NCI-H187 (cell line): ENCODE measurements at places on chromosomes 4 and X.

GRCh38 chr4:86841309-86841708 is 7.9 kb downstream of the SLC10A6 start:
- DNase-seq = no peak

DNA sequence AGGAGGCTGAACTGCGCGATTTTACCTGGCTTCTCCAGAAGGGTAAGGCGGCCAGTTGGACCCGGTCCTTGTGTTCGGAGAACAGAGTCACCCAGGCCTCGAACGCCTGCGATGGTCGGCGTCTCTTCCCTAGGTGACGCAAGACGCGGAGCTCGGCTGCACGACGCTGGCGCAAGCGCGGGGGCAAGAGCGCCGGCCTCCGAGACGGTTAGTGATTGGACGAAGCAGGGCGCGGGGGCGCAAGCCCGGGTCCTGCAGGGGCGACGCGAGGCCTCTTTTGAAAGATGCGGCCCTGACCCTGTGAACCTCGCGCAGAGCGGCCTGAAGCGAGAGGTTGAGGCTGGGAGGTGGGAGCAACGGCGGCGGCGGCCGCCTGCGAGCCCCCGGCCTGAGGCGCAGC is 428 bp downstream of the ADAD1 start:
- no peak for DNase-seq

DNA sequence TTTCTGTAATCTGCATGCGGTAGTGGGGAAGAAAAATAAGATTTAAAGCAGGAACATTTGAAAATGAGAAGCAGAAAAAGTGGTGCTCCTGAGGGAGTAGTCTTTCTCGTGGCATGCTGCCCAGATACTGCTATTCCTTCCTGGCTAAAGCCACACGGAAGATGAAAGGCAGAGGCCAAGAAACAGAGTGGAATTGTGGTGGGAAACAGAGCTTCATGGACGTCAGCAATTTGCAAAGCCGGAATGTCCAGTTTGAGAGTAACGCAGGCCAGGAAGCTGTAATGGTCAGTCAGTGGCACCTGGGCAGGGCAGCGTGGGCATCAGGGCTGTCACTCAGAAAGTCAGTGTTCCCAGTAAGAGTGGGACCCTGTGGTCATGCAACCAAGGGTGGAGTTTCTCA is 63.7 kb upstream of the FMR1 start:
- DNase-seq = no peak

- no peak for DNase-seq
These were observed 48.3 kb upstream of the NAP1L2 start for GRCh38 chrX:73262991-73263390.

GRCh38 chrX:50920132-50920531 is 9.6 kb downstream of the BMP15 start:
- no peak for DNase-seq

- no peak for DNase-seq
These were observed 392.6 kb downstream of the IL1RAPL1 start for GRCh38 chrX:28979877-28980276.
